ENCODE measurements at places on chromosomes 3 and 15.

DNA sequence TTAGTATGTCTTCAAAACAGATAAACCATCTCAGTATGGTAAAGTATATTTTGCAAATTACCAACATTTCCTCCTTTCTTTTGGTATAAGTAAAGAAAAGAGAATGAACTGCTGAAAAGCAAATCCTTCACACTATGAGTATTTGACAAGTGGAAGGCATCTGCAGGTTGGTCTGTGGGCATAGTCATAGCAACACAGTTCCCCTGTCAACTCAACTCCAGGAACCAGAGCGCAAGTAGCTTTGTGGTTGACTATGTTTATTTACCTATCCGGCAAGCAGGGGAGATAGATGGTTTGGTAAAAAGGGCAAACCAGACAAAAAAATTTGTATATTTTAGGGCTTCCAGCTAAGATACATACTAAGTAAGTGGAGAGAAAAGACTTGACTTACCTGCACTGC, 88.3 kb upstream of the PPIB start:
- no peak for DNase-seq

GRCh38 chr15:54559405-54560069, 581.3 kb downstream of the UNC13C start:
- no peak for DNase-seq

- no peak for DNase-seq
These were observed 694.7 kb downstream of the ZNF385D start for GRCh38 chr3:21056293-21056692.

GRCh38 chr3:163347944-163348343, 1730.4 kb downstream of the SI start:
- DNase-seq: no peak

DNA sequence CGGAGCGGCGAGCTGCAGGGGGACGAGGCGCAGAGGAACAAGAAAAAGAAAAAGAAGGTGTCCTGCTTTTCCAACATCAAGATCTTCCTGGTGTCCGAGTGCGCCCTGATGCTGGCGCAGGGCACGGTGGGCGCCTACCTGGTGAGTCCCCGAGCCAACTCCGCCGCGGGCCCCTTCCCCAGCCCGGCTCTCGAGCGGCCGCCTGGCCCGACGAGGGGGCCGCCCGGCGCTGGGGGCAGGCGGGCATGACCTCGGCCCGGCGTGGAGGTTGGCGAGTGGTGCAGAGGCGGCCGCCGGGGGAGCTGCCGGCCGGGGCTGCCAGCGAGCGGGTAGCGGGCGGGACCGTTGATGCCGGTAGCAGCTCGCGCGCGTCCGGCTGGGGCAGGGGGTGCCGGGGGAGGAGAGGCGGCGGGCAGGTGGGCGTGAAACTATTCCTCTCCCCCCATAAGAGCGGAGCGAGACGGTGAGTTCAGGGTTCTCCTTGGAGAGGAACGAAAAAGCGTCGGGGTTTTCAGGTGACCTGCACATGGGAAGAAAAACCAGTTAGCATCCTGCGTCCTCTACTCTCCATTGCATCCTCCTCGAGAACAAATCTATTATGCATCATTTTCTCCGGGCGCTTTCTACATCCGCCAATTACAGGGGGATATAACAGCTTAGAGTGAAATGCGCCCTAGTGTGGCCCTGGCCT, 585 bp downstream of the SLCO3A1 start:
- DNase-seq: peak; percentile 27

DNA sequence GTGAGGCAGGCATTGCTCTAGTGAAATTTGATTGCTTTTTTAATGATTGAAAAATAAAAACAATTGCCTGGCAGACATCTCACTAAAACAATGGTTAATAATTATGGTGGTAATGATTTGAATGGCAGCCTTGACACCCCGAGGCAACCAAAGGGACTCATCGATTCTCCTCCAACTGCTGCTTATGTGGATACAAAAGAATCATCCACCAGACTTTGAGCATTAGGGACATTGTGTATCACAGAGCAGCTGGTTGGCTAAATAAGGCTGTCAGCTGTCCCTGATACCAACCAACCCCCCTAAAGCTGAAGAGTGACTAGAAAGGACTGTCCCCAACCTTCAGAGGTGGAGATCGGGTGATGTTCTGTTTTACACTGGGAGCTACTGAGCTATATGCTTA, 1.7 kb upstream of the CD47 start:
- DNase-seq: no peak

DNA sequence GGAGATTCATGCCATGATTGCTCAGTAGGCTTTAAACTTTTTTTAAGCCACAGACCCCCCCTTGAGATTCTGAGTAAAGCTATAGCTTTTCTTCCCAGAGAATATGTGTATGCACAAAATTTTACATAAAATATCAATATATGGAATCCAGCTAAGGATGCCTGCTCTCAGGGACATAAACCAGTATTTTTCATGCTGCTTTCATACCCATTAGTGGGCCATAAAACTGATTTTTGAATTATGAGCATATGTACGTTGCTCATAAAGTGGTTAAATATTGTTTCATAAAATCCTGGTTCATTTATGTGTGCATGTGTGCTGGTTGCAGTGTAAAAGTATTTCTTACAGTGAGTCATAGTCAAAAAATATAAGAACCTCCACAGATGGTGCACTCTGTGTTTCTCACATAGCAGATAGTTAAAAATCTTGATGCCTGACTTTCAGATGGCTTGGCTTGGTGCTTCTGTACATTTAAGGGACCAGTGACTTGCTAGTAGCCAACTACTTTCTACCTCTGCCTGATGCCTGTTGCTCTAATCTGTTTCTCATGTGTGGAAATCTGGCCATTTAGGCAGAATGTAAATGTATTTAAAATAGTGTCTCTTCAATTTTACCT, 71.9 kb downstream of the ARHGEF26 start:
- no peak for DNase-seq

DNA sequence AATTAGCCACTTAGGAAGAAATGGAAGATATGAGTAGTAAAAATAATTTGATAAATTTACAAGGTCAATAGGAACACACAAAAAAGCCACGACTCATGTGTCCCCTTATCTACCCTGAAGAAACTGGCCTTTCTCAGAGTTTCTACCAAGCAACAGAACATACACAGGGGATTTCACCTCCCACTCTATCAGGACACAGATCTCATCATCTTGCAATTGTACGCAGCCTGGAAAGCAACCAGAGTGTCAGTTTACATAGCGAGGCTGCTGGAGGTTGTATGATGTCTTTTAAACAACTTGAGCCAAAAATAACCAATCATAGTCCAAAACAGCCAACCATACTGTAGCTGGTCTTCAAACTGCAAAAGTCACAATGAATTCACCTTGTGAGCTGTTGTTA, 19.7 kb upstream of the LMOD3 start:
- DNase-seq: no peak

DNA sequence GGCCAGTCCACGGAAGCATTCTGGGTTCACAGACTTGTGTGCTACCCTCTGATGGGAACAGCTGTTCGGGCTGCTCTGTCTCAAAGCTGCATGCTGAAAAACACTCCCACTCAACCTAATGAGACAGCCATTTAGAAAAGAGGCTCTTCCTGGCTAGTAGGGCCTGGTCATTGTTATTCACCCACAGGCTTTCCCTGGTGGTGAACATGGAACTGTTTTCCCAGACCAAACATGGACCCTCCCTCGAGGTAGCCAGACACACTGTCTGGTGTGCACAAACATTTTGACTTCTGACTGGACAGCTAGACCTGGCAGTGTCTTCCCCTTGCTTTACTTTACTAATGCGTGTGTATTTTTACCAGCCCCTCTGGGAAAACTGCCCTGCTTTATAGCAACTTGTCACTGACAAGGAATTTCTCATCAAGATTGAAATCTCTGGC, 39.0 kb downstream of the MECOM start:
- DNase-seq: no peak

DNA sequence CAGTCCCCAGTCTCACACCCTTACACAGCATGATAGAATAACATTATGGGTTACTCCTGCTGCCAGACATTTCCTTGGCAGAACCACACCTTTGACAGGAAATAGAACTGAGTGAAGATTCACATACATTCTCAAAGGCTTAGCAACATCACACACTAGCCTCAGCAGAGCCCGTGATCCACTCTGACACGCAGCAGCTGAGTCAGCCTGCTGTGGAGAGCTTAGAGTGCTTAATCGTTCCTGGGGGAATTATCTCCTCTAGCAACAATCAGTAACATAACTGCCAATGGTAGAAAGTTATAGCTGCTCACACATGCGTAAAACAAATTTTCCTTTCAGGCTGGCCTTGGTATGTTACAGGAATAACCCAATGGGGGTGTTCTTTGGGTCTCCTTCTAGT, 382.1 kb downstream of the GAP43 start:
- DNase-seq: peak; percentile 45

GRCh38 chr3:149145356-149145755, 15.9 kb downstream of the HPS3 start:
- no peak for DNase-seq

DNA sequence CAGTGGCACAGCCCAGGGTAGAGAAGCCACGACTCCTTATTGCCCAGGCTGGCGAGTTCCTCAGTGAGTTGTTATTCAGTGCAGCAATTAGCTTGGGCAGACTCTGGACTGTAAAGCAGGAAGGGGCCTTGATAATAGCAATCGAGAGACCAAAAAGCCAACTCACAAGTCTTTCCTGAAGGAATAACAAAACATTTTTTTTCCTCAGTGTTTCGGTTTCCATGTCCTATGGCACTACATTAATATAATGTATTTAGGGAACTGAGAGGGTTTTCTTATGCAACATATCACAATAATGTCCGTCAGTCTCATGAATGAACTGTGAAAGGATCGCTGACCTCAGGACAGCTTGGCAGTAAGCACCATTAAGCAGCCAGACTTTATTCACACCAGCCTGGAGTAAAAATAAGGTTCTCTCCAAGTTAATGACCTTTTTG, 248.9 kb upstream of the TBL1XR1 start:
- DNase-seq: no peak

GRCh38 chr15:65960586-65960985, 91.3 kb downstream of the RAB11A start:
- no peak for DNase-seq

GRCh38 chr15:89363770-89364169, 29.1 kb upstream of the POLG start:
- no peak for DNase-seq

DNA sequence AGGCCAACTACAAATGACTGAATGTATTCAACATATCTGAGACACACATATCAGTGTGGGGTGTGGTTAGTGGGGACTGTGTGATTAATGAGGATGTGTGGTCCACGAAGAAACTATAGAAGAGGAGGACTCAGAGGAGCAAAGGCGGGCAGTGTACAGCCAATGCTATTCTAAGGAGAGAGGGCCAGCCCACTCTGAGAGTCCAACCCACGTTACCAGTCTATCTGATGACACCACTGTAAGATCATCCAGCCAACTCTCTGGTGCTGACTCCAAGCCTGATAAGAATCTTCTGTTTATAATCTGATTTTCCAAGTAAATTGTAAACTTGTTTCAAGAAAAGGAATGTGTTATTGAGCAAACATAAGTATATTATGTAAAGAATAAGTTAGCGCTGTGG, 47.2 kb downstream of the MCF2L2 start:
- no peak for DNase-seq

GRCh38 chr3:148816427-148816826, 11.2 kb upstream of the CPB1 start:
- DNase-seq: no peak

- peak; percentile 69 for DNase-seq
These were observed at the start of gene MYNN for GRCh38 chr3:169772897-169773816. TSS of gene MYNN (plus strand) at chr3:169773396. CDS start at chr3:169774296, 900 bp downstream.

GRCh38 chr3:38690185-38690584, 40.7 kb upstream of the SCN5A start:
- no peak for DNase-seq

DNA sequence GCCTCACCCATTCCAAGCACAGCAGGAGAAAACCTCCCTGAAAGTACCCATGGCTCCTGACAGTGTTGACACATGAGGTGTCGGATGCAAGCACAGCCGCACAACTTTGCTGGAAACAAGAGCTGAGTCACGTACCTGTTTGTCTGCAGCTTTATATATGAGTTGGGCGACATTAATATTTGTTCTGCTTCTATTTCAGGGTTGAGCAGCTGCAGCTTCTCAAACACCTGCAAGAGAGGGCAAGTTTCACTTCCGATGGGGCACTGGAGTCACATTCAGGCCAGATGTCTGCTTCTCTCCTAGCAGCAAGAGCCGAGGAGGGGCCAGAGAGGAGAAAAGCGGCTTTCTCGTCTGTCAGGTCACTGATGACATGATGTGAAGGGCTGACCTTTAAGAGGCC, 88.0 kb downstream of the NUP210 start:
- DNase-seq: no peak

DNA sequence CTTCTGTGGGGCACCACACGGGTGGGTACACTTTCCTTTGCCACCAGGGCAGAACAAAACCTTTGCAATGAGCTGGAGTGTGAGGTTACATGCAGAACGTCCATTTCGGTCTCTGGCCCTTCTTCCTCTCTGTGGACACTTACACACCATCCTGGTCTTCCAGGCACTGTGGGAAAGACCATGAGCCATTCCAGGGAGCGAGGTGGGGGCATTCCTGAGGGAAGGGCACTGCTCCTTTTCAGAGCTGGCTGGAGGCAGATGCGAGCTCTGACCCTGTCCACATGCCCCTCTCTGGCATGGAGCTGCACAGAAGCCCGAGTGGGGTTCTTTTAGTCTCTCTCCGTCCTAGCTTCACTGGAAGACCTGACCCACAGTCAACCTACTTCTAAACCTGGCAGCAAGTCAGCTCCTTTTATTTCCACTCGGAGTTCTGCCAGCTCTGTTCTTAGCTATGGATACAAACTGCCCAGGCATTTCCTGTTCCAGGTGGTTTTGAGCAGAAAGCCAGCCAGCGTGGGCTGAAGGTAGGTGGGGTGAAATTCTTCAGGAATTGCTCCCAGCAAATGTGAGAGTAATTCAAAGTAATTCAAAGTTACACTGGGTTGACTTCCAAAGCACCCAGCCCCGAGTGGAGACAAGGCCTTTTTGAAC, 281.4 kb downstream of the ADAMTS17 start:
- no peak for DNase-seq

DNA sequence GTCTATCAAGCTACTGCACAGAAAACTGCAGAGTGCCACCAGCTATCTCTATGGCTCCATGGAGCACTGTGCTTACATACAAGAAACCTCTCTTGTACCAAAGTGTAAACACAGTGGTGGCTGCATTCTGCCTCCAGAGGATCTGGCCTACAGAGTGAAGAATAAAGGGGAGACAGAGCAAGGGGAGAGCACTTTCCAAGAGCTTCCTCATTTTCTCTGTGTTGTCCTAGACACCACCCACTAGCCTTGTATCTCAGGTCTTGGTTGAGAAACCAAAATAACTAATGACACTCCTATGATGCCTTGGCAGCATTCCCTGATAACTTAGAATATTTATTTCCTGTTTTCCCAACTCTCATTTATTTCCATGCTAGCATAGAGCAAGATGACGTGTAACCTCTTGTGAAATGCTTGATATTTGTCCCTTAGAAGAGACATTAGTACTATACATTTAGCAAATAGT, 56.9 kb upstream of the PHLDB2 start:
- no peak for DNase-seq

GRCh38 chr3:63067999-63068645, 192.9 kb upstream of the CADPS start:
- no peak for DNase-seq

Measured in NCI-H524 treated with DMSO at 0.1 percent for 48 hours (cell line).